ENCODE measurements at places on chromosomes 11 and 22.
A peak's percentile ranks its signal among the peaks of the same experiment; 100 is the strongest.

GRCh38 chr11:124108156-124108555 lies 7.1 kb upstream of the VWA5A start:
- DNase-seq, result no peak

DNA sequence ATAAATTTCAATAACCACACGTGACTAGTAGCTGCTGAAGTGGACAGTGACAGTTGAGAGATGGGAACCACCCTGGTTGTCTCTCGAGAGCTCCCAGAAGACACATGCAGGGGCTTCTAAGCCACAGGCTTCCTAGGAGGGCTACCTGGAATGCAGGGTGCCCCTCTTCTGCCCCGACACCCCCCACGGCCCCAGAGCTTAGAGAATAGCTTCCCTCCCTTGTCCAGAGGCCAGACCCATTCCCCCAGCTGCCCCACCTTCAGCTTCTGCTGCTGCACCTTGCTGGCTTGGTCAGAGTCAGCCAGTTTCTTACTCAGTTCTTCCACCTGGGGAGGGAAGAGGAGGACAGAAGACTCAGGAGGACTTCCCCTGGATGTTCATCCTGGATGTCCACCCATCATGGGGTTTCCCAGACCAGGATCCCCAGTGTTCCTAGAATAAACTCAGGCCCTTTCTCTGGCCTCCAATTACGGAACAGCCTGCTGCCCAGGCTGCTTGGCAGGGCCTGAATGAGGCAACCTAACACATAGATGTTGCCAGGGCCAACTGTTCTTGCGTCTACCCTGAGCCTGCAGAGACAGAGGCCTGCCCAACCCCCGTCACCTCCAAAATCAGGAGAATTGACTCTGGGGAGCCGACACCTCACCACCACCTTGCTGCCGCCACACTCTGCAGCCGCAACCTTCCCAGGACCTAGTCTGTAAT lies 12.0 kb downstream of the IL18BP start:
- no peak for DNase-seq

DNA sequence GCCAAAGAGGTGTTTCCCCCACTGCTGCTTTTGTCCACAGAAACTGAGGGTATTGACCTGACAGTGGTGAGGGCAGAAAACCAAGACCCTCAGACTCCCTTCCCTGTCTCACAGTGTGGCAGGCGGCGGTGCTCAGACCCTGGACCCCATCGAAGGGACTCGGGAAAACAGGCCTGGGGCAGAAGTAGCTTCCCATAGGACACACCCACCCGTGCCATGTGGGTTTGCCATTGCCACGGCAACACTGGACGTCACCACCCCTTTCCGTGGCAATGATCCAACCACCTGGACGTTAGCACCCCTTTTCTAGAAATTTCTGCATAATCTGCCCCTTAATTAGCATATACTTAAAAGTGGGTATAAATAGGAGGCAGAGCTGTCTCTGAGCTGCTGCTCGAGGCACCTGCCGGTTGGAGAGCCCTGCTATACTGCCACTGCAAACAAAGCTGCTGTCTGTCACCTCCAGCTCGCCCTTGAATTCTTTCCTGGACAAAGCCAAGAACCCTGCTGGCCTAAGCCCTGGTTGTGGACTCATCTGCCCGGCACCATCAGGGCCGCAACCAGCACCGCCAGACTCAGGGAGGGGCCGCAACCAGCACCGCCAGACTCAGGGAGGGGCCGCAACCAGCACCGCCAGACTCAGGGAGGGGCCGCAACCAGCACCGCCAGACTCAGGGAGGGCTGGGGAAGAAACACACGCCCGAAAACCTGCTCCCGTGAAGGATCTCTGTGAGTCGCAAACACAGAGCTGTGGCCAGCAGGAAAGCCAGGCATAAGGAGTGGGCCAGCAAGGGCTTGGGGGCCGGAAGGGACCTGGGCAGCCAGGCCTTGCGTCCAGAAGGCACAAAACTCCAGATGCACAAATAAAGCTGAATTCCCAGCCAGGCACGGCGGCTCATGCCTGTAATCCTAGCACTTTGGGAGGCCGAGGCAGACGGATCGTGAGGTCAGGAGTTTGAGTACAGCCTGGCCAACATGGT lies 10.4 kb downstream of the MLC1 start:
- DNase-seq, result no peak

DNA sequence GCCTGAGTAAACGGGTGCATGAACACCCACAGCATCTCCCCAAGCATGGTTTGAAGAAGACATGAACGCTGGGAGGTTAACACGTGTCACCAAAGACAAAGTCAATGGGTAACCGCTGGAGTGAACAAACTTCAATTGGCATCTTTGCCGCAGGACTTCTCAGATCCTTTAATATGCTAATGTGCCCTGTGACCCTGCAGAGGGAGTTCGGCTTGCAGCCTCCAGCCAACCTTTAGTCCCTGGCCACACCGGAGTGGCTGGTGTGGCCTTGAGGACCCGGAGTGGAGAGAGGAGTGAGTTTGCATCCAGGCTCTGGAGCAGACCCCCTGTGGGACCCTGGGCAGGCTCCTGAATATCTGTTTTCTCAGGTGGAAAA lies 57.0 kb downstream of the FLRT1 start:
- no peak for DNase-seq

GRCh38 chr11:45102810-45103621 lies 43.4 kb upstream of the PRDM11 start:
- peak; percentile 69 for DNase-seq

GRCh38 chr11:104433751-104434150 lies 269.8 kb upstream of the PDGFD start:
- DNase-seq, result no peak

DNA sequence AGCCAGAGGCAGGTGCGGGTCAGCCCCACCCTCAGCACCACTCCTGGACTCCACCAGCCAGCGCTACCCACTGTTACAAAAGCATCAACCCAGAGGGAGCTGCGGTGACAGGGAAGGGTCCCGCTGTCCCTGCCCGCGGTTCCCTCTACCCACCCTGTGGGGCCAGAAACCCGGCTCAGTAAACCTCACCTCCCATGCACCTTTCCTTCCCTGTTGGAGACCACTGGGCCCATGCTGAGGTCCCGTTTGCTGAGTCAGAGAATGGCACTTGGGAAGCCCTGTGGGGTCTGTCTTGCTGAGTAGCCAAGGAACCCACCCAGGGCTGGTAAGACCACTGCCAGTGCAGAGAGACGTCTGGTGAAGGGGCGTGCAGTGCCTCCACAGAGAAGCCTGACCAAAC lies 42.1 kb upstream of the MOB2 start:
- no peak for DNase-seq

DNA sequence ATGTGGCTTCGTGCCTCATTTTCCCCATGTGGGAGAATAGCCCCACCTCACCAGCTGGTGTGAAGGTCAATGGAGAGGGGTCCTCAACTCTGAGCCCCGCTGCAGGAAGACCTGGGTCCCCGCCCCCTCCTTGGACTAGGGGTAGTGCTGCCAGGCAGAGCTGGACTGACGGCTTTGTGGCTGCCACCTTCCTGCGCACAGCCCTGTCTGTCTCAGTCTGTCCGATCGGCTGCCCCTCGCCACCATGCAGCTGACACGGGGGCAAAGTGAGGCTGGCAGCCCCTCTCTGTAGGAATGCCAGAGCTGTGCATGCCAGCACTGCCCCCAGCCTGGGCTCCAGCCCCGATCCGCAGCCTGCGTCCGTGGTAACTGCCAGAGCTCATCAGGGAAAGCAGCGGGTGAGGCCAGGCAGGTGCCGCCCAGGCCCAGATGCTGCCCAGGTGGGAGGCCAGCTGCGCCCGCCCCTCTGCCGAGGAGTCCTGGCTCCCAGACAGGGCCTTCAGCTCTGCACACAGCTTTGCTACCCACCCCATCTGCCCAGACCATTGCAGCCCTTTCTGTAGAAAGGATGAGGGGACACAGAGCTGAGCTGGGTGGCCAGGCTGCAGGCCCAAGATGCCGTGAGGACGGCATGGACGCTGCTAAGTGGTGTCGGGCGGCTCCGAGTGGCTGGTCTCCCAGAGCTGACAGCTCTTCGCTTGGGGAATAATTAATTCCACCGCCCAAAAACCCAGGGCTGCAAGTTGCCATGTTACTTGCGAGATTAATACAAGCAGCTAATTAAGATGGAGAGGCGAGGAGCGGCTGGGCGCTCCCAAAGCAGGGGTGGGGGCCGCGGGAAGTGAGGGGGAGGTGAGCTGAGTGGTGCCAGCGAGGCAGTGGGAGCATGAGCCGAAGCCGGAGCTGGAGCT lies 19.5 kb upstream of the FLRT1 start:
- DNase-seq, result no peak

Data from muscle of arm (tissue), 14 donors.